ENCODE measurements at places on chromosomes 7 and 10.

GRCh38 chr7:145978769-145979168 lies 137.8 kb upstream of the CNTNAP2 start:
- no peak for DNase-seq

GRCh38 chr10:16242859-16243613 lies 193.8 kb upstream of the PTER start:
- DNase-seq = no peak

GRCh38 chr10:7533657-7534479 lies 123.0 kb upstream of the SFMBT2 start:
- no peak for DNase-seq

DNA sequence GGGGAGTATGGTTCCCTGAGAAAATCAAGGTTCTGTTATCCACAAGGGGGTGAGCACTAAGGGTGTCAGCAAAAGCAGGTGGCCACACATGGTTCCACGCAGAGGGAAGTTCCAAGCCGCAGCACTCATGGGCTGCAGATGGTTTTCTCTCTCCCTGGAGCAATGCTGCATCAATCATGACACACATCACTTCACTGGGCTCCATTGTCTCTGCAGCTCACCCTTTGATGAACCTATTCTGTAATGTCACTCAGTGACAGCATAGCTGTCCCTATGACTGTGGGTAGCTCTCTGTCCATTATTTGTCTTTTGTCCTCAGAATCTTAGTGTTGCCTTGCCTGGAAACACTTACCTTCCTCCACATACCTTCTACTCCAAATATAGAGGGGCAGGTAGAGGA lies 34.8 kb downstream of the LRRC18 start:
- no peak for DNase-seq

DNA sequence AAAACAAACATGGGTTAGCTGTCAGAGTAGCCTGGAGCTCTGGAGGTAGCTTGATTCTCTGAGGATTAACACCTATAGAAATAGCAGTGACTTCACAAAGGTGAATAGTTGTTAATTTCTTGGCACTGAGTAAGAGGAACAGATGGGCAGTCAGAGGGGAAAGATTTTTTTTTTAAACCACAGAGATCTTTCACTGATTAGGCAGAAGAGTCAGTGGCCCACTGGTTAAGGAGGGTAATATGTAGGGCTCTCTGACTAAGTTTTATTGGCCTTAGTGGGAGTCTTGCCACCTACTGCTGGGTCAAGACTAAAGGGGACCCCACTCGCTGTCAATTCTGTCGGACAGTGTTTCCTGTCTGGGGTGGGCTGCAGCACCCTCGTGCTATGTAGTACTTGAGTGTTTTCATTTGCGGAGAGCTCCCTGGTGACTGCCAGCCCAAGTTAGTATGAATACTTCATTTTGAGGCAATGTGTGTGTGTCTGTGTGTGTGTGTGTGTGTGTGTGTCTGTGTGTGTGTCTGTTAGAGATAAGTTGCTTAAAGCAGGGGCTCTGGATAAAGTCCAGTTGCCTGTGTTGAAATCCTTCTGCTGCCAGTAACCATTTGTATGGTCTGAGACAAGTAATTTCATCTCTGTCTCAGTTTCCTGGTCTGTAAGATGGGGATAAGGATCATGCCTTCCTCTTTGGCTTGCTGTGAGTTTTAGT lies 145.2 kb downstream of the ARID5B start:
- no peak for DNase-seq

GRCh38 chr7:39525926-39526325 lies 40.3 kb upstream of the YAE1 start:
- no peak for DNase-seq

DNA sequence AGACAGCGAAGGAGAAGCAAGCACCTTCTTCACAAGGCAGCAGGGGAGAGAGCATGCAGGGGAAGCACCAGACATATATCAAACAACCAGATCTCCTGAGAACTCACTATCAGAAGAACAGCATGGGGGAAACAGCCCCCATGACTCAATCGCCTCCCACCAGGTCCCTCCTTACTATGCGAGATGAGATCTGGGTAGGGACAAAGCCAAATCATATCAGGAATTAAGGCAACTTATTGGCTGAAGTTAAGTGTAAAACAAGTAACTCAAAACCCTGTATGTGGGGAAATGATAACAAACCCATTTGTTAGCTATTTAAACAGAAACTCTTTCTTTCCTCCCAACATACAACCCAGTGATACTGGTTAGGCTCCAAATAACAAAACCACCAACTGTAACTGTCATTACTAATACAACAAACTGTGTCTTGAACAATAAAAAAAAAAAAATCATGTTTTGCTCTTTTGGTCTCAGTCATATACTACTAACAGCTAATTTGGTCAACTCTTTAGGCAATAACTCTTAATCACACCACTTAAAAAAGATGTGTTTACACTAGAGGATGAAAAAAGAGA lies 57.8 kb downstream of the MINDY3 start:
- DNase-seq = no peak

DNA sequence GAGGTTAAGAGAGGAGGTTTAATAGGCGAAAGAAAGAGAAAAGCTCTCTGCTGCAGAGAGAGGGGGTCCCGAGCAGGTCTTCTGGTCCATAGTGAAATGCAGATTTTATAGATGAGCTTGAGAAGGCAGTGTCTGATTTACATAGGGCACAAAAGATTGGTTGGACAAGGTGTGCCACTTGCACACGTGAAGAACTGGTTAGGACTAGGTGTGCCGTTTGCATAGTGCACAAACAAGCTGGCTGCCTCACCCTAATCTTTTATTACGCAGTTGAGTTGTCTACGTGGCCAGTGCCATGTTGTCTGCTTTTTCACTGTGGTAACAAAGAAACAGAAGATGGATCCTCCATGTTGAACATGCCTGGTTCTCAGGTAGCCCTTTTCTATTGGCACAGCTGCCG lies 82.6 kb downstream of the AMPH start:
- DNase-seq = no peak

GRCh38 chr10:48505394-48506112 lies 99.3 kb downstream of the ARHGAP22 start:
- no peak for DNase-seq

DNA sequence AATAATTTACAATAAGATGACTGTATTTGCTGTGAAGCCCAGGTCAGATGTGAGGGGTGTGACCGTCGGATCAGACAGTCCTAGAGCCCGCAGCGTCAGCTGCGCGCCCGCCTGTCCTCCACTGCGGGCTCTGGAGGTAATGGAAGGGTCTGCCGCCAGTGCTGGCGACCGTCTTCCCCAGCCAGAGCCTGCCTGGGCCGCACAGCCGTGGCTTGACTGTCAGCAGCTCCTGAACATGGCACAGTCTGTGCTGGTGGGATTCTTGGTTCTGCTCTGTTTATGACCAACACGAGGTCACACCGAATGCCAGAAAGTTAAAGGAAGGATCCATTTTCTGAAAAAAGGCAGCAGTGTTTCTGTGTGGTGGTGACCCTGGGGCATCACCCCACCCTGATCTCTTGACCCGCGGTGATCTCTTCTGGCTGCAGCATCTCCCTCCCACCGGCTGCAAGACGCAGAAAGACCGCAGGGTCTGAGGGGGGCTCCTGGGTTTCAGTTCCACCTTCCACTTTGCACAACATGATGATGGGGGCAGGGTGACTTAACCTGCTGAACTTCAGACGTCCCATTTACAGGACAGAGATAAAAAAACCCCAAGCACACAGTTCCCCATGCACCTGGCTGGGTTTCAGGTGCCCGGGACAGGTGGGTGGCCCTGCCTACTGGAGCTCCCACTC lies 103.7 kb downstream of the DNAJB6 start:
- DNase-seq = no peak

DNA sequence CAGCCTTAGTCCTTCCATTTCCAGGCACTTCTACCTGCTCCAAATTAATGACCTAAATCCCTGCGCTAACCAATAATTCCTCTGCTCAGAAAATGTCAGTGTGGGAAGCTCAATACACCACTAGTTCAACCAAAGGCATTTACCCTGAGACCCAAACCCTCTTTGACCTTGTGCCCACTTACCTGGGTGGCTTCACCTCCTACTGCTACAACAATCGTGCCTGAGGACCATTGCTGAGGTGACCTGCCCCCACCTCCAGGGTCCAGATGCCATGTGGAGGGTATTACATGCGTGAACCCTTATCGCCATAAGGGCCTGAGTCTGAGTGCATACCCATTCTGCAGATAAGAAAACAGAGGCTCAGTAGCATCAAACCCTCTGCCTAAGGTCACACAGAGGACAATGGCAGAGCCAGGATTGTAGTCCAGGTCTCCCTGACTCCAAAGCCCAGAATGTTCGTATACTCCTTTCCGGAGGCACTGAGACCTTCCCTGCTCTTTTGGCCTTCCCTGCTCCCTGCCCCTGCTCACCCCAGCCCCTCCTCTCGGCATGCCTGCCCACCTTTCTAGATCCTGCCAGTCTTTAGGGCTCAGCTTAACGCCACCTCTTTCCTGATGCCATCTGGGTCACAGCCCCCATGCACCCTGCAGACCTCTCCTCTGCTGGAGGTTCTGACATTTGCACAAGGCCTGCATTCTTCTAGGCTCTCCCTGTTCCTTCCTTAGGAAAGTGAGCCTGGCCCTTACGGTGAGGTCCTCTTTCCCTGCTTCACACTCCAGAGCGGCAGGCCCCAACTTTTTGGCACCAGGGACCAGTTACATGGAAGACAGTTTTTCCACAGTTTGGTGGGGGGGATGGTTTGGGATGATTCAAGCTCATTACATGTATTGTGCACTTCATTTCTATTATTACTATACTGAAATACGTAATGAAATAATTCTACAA lies 94.9 kb downstream of the CHST15 start:
- no peak for DNase-seq

- no peak for DNase-seq
These were observed 43.8 kb downstream of the ITIH5 start for GRCh38 chr10:7622969-7623368.

DNA sequence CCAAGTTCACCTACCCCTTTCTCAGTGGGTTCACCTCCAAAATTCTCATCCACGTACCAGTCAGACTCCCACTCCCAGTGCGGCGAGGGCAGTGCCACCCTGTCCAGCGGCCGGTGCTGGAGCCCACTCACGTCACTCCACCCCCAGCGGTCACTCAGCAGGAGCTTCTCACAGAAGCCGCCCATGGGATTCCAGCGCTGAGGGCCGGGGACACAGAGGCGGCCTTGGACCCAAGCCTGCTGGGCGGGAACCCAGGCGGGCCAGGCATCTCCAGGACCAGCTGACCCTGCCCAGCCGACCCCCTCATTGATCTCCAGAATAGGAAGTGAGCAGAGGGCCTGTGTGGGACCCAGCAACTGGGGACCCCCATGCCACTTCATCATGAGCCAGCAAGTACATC lies 7.2 kb downstream of the TECPR1 start:
- DNase-seq = no peak

All from skeletal muscle cell (primary cell).